ENCODE measurements at places on chromosomes 1 and 21.

- no peak for DNase-seq
Observed at GRCh38 chr1:39822146-39822545, 33.5 kb upstream of the BMP8B start.

DNA sequence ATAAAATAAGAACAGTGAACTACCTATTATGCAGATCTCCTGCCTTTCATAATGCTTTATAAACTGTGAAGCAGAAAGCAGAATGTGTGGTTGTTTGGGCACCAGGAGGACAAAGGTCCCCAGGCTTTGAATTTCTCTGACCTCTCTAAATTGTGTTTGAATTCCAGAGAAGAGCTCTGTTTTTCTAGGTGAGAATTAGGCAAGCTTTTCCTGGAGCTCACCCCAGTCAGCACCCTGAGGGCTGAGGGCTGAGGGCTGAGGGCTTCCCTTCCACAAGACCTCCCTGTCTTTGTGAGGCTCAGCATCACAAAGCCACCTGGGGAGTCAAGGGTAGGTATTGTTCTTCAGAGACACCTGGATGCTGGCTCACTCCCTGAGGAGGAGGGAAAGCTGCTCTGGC lies 45.5 kb upstream of the LRIG2 start:
- DNase-seq: no peak

- no peak for DNase-seq
Observed at GRCh38 chr21:18603980-18604379, 200.4 kb upstream of the TMPRSS15 start.

DNA sequence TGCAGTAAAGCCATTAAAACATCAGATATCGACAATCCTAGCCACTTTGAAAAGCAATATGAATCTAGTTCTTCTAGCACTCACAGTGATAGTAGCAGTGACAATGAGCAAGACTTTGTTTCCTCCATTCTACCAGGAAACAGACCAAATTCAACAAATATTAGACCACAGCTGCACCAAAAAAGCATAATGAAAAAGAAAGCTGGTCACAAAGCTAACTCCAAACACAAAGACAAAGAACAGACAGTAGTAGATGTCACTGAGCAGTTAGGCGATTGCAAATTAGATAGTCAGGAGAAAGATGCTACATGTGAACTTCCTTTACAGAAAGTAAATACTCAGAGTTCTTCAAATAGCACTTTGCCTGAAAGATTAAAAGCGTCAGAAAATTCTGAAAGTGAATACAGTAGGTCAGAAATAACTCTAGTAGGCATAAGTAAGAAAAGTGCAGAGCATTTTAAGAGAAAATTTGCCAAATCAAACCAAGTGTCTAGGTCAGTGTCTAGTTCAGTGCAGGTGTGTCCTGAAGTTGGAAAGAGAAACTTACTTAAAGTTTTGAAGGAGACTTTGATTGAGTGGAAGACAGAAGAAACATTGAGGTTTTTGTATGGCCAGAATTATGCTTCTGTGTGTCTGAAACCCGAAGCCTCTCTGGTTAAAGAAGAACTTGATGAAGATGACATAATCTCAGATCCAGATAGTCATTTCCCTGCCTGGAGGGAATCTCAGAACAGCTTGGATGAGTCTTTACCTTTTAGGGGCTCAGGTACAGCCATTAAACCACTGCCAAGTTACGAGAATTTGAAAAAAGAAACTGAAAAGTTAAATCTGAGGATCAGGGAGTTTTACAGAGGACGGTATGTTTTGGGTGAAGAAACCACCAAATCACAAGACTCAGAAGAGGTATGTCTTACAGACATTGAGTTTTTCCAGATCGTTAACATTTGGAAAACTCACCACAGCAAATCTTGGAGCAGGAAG lies 24.9 kb downstream of the RPAP2 start:
- DNase-seq: no peak

GRCh38 chr1:225290244-225290643 lies 137.6 kb downstream of the LBR start:
- no peak for DNase-seq

DNA sequence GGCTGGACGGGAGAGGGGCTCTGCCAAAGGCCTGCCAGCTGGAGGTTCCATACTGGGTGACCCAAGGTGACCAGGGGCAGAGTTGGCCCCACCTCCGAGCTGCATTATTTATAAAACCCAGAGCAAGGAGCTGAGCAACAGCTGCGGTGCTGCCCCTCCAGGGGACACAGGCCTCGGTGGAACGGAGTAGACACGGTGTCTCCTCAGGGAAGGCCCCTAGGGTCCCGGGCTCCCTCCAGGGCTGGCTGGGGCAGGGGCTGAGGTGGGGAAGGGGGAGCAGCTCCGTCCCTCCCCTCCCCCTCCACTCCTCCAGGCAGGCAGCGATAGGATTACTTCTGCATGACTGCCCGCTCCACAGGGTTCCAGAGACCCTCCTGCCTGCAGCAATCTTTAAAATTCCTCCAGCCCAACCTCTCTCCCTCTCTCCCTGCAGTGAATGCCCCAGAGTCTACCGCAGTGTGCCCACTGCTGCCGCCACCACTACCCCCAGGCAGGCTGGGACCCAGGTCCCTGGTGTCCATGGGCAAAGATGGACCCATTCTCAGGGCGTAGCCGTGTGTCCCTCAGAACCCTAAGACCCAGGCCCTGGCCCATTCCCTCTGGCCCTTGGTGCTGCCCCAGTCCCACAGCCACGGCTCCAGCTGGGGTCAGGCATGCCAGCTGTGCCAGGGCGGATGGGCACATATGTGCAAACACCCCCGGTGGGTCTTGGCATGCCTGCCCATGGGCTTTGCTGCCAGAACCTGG lies 10.8 kb downstream of the AHDC1 start:
- no peak for DNase-seq

Measured in KBM-7 (cell line).